Putamen (tissue), 1 donor: ENCODE measurements at places on chromosomes 13 and 19.

DNA sequence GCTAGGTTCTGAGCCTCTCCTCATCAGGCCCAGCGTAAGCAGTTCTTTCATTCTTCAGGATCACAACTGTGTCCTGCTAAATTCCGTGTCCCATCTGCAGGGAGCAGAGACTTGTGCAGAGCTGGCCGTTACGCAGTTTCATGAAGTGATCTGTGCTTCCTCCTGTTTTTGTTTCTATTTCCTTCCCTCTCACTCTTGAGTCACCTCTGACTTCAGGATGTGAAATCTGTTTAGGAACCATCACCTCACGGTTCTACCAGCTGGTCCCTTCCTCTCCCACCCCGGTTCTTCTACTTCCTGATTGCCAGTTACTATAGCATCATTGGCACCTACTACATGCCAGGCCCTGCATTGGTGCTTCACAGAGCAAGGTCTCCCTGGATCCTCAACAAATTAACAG, 8.5 kb downstream of the MAU2 start:
- DNase-seq: no peak

GRCh38 chr19:27805848-27806247, 1407.1 kb downstream of the UQCRFS1 start:
- DNase-seq: no peak

DNA sequence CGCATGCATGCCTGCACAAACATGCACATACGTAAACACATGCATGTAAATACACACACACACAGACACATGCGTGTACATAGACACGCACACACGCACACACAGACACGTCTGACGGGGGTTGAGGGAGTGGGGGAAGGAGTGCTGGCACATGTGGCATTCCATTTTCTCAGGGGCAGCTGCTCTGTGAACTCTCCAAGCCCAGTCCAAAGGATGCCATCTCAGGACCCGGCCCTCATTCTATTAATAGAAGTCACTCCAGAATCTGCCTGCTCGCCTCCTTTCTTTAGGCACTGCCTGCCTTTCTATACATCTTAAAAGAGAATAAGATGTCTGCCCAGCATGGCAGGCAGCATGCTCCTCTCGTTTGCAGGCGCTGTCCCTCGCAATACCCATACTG, 5.3 kb downstream of the ARHGEF7 start:
- no peak for DNase-seq

GRCh38 chr19:1401138-1401888, at the start of gene GAMT:
Gene GAMT (minus strand): TSS chr19:1401542. CDS start chr19:1401476, 66 bp downstream.
- DNase-seq: no peak

DNA sequence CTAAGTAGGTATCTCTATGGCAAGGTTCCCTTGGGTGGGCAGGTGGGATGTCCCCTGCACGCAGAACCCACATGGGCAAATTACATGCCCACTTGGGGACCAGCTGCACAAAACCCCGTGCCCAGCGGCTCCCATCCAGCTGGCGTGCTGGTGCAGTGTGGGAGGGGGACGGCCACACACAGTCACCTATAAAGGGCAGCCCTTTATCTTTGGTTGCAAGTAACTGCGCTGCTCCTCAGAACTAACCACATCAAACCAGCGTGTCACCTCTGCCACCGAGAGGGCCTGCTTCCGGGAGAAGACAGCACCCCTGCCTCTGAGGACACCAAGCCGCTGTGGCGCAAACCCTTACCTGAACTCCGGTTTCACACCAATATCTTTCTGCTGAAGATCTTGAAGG, 32.2 kb downstream of the ANKRD27 start:
- DNase-seq: no peak

DNA sequence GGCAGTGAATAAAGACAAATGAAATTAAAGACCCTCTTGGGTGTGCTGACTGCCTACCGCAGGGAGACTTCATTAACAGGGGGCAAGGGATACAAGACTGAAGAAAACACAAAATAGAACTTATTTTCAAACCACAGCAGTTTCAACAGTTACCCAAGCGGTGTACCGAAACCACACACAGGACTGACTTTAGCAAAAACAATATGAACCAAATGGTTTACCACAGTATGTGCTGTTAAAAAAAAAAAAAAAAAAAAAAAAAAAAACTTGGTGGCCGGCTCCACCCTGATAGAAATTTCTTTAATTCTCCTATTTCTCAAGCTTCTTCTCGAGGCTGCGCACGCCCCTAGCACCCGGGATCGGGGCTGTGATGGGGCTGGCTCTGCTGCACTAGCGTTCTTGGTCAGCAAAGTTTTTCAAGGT, 42.6 kb downstream of the KLF2 start:
- DNase-seq: no peak

- DNase-seq: no peak
Measured at GRCh38 chr13:27979765-27980279, 8.7 kb downstream of the URAD start.

- DNase-seq: no peak
Measured at GRCh38 chr19:8034178-8034525, 18.4 kb upstream of the CCL25 start.

GRCh38 chr19:44912854-44913253, 1.6 kb upstream of the APOC1 start:
- DNase-seq: peak; percentile 89

DNA sequence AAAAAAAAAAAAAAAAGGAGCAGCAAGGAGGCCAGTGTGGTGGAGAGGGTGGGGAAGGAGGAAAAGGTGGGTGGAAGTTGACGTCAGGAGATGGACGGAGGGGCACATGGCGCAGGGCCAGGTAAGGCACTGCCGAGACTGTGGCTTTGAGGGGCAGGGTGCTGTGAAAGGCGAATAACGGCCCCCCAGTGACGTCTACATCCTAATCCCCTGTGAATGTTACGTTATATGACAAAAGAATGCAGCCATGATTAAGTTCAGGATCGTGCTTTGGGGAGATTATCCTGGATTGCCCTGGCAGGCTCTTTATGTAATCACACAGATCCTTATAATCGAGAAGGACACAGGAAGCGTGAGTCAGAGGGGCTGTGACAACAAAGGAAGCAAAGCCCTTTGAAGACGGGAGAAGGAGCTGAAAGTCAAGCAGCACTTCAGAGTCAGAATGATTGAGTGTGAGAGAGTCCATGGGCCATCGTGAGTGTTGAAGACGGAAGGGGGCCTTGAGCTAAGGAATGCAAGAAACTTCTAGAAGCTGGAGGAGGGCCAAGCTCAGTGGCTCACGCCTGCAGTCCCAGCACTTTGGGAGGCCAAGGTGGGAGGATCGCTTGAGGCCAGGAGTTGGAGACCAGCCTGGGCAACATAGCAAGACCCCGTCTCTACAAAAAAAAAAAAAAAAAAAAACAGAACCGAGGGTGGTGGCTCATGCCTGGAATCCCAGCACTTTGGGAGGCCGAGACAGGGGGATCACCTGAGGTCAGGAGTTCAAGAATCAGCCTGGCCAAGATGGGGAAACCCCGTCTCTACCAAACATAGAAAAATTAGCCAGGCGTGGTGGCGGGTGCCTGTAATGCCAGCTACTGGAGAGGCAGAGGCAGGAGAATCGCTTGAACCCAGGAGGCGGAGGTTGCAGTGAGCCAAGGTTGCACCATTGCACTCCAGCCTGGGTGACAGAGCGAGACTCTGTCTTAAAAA, 13.8 kb upstream of the CEACAM16 start:
- no peak for DNase-seq

DNA sequence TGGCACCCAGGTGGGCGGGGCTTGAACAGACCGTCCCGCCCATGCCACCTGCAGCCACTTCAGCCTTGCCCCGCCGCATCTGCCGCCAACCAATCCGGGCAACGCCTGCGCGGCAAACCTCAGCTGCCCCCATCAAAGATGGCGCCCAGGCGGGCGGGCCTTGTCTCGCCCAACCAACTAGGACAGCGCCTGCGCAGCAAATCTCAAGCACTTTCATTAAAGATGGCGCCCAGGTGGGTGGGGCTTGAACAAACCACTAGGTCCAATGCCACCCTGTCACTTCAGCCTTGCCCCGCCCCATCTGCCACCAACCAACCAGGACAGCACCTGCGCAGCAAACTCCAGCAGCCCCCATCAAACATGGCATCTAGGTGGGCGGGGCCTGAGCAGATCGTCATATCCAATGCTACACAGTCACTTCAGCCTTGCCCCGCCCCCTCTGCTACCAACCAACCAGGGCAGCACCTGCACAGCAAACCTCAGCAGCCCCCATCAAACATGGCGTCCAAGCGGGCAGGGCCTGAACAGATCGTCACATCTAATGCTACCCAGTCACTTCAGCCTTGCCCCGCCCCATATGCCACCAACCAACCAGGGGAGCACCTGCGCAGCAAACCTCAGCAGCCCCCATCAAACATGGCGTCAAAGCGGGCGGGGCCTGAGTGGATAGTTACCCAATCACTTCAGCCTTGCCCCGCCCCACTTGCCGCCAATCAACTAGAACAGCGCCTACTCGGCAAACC, 1.4 kb downstream of the PEG3 start:
- DNase-seq: peak; percentile 98

GRCh38 chr13:27966641-27967202, 2.4 kb downstream of the CDX2 start:
- no peak for DNase-seq

GRCh38 chr13:41680900-41681299, 223.6 kb downstream of the RGCC start:
- no peak for DNase-seq

- DNase-seq: peak; percentile 87
Measured at GRCh38 chr19:56692206-56692895, 20.8 kb upstream of the ZNF835 start.

DNA sequence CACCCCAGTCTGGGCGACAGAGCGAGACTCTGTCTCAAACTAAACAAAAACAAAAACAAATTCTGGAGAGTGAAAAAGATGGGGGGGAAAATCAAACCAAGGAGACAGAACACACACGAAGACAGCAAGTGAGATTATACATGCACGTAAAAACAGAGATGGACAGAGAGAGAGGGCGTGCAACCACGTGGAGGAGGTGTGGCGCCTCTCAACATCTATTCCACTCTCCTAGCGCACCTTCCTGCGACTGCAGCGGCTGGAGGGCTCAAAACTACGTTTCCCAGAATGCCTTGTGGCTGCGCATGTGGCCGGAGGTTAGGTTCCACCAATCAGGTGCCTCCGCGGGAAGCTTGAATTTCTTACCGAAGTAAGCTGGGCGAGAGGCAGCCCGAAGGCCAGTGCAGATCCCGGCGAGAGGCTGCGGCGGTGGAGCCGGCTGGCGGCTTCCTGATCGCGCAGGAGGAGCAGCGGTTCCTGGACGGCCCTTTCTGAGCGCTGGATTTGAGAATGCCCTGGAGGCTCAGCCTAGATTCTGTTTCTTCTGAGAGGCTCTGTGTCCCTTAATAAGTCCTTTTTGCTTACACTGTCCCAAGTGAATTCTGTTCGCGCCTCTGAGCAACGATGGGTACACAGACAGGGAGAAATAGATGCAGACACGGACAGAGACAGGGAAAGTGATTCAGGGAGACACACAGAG, 13.1 kb upstream of the NANOS2 start:
- peak; percentile 88 for DNase-seq

GRCh38 chr13:48539550-48539949, 6.7 kb upstream of the RCBTB2 start:
- no peak for DNase-seq

DNA sequence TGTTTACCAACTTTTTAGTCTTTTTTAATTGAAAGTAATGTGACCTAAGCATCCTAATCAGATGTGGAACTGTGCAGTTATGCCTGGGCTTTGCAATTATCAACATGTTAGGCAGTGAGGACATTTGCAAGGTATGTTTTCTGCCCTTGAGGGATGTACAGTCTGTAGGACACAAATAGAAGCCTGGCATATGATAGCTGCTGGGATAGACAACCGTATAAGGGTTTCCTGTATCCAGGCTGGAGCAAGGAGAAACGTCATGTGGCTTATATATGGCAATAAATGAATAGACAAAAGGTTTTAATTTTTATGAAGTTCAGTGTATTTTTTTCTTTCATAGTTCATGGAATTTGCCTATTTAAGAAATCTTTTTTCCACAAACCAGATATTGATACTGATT, 2.0 kb upstream of the VPS36 start:
- no peak for DNase-seq

DNA sequence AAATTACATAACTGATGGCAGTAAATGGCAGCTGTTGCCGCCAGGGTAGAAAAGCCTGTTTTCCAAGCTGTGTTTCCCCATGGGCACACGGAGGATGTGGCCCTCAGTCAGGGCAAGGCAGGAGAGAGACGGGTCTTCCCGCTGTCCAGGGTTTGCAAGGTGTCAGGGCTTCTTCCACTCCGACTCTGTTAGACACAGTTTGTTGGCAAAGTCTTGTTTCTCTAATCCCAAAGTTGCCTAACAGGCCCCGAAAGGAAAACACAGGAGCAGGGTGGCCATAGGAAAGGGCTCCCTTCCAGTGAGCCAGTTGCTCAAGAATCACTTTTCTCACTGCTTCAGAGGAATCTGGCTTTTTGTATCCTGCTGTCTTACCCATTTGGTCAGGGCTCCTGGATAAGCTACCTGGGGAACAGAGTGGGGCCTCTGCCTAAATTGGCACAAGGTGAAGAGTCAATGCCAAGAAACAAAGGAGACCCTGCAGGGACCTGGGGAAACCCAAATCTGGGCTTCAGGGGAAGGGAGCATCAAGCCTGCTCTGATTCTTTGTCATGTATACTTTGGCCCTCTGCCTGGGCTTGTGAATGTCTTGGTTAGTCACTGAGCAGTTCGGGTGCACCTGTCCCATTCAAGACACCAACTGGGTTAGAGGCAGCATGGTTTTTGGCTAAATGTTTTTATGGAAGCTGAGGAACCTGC, 29.0 kb upstream of the CXCL17 start:
- no peak for DNase-seq

DNA sequence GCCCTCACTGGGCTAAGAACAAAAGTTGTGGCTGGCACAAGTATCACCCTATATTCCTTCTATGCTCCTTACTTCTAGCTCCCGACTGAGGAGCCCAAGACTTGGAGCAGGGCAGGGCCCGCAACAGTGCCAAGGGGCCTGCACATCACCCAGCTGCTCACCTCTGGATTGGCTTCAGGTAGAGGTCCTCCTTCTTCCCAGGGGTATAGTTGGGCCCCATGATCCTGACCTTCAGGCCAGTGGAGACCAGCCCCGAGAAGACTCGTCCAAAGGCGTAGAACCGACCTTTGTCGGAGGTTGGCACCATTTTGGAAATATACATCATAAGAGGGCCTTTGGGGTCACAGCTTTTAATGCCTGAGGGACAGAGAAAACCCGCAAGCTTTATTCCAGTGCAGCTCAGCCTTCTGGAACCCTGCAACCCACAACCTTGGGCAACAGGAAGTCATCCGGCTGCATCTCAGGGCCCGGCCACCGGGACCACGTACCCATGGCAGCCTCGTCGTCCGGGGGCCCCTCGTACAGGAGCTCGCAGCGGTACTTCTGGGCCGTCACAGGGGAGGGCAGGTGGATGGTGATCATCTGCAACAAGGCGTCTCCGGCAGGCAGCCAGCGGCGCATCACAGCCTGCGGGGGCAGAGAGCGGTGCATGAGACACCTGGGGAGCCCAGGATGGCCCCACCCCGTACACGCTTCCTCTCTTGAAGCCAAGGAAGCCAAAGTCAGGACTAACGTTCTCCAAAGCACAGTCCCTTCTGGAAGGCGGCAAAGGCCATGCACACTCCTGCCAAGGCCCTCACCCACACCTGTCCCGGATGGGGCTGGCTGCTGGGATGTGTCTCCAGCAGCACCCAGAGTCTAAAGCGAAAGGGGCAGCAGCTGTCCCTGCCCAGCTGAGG, 4.7 kb downstream of the EEF2 start:
- DNase-seq: no peak

- no peak for DNase-seq
Measured at GRCh38 chr19:53927739-53928138, 18.7 kb downstream of the CACNG7 start.

- no peak for DNase-seq
Measured at GRCh38 chr13:100668408-100668807, 6.2 kb downstream of the TMTC4 start.
